HT-29 (cell line): ENCODE measurements at places on chromosomes 3 and 15.
A peak's percentile ranks its signal among the peaks of the same experiment; 100 is the strongest.

DNA sequence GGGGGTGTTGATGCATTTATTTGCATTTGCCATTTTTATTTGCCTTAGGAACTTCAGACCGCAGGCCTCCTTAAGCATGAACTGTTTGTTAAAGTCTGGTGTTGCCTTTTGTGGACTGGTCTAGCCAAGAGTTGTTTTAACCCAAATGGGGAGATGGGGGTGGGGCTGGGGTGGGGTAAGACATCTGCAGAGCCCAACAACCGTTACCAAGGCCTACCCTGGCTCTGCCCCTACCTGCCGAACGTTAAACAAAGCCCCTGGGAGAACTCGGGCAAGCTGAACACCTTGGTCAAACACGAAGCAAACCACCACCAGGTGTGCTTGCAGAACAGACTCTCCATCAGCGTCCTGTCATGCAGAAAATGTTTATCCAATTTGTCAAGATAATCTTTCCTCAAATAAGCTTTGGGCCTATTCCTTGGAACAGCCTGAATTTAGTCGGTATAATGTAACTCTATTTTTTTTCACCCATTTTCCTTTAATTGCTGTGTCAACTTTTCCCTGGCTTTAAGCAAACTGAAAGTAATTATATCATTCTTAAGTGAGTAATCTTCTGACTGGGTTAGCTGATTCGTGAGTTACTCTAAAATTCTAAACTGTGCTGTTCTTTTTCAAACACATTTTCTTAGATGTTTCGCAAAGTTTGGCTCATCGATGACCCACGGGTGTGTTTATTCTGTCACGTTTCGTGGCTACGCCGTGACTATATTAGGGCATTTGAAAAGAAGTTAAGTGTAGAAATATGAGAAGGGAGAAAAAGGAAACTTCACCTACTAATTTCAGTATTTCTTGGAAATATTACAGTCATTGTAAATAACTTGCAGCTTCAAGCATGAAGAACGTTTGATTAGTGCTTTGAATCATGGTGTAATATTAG, 127.6 kb downstream of the SOX2 start:
- DNase-seq: peak; percentile 39

DNA sequence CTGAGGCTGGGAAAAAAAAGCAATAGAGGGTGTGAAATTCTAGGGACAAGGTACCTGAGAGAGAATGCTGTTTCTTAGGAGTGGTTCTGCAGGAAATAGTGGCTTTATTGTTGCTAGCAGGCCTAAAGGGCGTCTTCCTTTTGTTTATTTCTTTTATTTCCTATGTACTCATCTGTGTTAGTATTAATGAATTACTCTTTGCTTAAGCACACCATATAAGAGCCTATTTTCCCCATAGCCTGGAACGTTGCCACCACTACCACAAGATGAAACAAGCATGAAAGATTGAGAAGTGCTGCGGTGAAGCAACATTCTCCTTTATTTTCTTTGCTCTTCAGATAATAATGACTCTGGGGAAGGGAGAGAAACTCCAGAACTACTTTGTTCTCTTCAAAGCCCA, 21.3 kb upstream of the GOLIM4 start:
- DNase-seq: no peak

DNA sequence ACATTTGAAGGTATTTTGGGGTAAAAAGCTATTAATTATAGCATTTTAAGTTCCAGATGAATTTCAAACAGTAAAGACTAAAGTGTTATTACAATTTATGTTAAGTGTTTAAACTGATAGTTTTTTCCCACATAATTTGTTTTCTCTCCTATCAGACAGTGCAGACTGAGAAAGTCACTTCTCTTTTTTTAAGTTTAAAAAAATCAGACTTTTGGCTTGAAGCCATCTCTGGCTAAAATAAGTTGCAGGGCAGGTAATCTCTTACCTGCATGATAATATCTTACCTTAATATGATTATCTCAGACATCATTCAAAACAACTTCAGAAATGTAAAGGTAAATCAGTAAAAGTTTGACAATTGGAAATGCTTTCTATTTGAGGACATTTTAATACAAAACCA, 21.5 kb upstream of the RAB6B start:
- no peak for DNase-seq

DNA sequence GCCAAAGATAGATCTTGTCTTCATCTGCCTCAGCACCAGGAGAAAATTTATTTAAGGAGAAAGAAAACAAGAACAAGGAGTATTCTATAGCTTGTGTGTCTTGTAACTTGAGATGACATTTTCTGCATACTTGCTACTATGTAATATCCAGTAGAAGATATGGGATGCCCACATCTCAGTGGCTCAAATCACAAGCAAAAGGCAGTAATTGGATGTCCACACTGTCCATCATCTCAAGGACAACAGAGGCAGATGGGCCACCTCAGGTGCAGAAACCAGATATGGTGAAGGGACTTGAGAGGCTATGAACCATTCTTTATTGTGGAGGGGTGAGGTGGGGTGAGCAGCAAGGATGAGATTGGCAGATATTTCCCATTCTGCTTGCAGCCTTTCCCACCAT, 309.0 kb downstream of the GBE1 start:
- no peak for DNase-seq

DNA sequence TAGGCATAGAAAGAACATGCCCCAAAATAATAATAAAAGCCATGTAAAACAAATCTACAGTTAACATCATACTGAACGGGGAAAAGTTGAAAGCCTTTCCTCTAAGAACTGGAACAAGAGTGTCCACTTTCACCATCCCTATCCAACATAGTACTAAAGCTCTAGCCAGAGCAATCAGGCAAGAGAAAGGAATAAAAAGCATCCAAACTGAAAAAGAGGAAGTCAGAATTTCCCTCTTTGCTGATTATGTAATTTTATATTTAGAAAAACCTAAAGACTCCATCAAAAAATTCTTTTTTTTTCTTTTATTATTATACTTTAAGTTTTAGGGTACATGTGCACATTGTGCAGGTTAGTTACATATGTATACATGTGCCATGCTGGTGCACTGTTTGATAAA, 661.6 kb upstream of the CBLB start:
- DNase-seq: no peak

DNA sequence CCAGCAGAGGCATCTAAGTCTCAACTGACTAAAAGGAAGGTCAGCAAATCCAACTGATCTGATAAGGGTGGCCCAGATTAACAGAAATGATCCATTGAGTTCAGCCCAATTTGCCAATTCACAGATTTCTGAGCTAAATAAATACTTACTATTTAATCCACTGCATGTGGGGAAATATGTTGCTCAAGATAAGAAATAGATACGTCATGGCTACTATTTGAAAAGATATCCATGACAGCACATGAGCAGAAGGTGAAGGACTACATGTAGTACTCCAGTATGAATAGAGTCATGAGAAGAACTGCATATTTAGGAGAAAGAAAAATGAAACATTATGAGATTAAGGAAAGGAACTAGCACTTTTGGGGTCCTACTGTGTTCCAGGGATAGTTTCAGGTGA, 332.4 kb downstream of the ARPP21 start:
- DNase-seq: no peak

- no peak for DNase-seq
Observed at GRCh38 chr3:152942366-152942765, 107.4 kb downstream of the P2RY1 start.

DNA sequence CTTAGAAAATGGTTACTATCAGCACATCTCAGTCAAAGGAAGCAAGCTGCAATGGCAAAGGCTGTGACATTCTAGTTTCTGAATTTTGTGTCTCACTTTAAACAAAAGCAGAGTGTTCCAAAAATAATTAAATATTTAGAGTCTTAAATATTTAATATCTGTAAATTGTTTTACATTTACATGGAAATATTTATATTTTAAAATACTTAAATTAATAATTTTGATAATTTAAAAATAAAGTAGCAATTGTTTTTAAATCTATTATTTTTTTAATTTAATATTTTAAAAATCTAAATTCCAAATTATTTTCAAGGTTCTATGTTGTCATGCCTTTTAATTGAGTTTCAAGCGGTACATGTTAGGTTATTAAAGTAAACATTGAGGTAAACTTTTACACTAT, 843.1 kb downstream of the ROBO1 start:
- DNase-seq: no peak

DNA sequence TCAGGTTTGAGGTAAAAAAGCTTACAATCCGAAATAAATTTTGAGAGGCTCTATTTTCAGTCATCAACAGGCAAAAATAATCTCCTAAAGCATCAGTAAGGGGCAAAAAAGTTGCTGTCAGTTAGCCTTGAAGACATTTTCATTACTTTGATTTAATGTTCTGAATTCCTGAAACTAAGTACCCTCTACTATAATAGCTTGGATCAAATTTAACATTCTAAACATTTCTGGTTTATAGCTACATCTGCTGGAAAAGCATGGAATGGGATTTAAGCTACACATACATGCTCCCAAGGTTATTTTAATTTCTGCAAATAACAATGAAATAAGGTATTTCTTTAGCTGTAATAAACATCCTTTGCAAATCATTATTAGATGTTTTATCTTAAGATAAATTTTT, 245.4 kb downstream of the ULK4 start:
- DNase-seq: peak; percentile 6

- DNase-seq: no peak
Observed at GRCh38 chr3:185716436-185717108, 108.3 kb downstream of the IGF2BP2 start.

- DNase-seq: no peak
Observed at GRCh38 chr3:7305561-7305960, 444.6 kb downstream of the GRM7 start.

DNA sequence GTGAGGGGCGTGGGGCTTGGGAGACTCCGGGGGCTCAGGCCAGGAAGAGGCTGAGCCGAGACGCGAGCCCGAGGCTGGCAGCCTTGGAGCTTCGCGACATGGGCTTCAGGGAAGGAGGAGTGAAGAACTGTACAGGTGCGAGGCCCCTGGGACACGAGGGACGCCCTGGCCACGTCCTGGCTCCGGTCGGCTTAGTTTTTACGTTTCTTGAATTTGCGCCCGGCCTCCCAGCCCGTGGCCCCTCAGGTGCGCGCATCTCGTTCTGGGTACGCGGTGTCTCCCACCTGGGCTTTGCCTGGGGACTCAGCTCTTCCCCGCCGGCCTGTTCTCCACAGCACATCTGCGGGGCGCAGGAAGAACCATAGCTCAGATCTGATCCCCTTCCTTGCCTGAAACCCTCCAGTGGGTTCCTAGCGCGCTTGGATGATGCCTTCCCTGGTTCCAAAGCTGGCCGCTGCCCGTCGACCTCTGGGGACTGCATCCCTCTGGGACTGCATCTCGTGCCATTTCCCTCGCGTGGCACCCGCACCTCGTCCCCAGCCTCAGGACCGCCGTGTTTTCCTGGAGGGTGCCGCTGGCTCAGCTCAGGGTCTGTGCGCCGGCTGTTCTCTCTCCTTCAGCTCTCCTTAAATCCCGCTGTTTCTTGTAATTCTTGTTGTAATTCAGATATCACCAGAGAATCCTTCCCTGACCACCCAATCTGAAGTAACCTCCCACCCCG, 614 bp downstream of the CHCHD6 start:
- no peak for DNase-seq

- no peak for DNase-seq
Observed at GRCh38 chr15:42163291-42163690, 6.9 kb upstream of the PLA2G4F start.

DNA sequence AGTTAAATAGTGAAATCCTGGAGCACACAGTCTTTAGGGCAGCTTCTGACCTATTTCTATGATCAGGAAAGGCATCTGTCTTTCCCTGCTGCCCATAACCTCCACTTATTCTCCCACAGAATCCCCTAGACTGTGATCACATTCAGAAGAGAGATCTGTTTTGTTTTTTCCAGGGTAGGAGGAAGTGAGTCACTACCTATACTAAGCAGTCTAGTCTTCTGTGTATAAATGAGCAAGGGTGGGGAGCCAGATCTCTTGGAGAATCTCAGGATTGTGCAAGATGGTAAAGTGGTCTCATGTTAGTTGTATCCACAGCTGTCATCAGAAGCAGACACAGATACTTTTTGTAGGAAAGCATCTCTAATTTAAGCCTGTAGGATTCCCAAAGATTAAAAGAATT, 11.8 kb upstream of the FBXO22 start:
- DNase-seq: peak; percentile 14

GRCh38 chr3:30180310-30181177, 425.9 kb upstream of the TGFBR2 start:
- DNase-seq: no peak

GRCh38 chr3:159029306-159030026, 227.6 kb downstream of the MFSD1 start:
- no peak for DNase-seq

GRCh38 chr15:75045332-75046015, 22.1 kb downstream of the PPCDC start:
- no peak for DNase-seq

- no peak for DNase-seq
Observed at GRCh38 chr15:44243141-44243540, 45.4 kb upstream of the GOLM2 start.

GRCh38 chr15:53974813-53975212, 3.4 kb upstream of the UNC13C start:
- no peak for DNase-seq

- DNase-seq: no peak
Observed at GRCh38 chr3:14362890-14363289, 39.5 kb upstream of the SLC6A6 start.

DNA sequence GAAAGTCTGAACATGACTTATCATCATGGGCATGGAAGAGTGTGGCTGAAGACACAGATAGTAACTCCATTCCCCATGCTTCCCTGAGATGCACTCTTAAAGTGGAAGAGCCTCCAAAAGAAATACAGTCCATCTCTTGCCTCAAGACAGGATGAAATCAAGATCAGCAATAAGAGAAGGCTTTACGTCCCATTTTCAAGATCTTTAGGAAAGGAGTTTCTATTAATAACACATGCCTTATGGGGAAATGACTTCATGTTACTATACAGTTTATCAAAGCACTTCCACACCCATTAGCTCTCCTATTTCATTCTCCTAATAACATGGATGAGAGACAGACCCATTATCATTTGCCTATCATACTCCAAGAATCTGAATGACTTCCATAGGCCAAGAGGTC, 6.1 kb upstream of the KBTBD12 start:
- DNase-seq: no peak

DNA sequence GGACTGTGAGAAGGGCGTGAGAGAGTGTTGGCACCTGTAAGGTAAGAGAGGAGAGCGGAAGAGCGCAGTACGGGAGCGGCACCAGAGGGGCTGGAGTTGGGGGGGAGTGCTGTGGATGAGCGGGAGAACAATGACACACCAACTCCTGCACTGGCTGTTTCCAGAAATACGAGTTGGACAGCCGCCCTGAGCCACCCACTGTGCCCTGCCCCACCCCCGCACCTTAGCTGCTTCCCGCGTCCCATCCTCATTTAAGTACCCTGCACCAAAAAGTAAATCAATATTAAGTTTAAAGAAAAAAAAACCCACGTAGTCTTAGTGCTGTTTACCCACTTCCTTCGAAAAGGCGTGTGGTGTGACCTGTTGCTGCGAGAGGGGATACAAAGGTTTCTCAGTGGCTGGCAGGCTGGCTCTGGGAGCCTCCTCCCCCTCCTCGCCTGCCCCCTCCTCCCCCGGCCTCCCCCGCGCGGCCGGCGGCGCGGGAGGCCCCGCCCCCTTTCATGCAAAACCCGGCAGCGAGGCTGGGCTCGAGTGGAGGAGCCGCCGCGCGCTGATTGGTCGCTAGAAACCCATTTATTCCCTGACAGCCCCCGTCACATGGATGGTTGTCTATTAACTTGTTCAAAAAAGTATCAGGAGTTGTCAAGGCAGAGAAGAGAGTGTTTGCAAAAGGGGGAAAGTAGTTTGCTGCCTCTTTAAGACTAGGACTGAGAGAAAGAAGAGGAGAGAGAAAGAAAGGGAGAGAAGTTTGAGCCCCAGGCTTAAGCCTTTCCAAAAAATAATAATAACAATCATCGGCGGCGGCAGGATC, at the start of gene SOX2:
TSS of gene SOX2 (plus strand) at position 601 of the 811 bp plus-strand sequence. CDS start 436 bp downstream, outside the sequence.
- peak; percentile 45 for DNase-seq

- DNase-seq: no peak
Observed at GRCh38 chr3:184718431-184718830, 6.6 kb upstream of the MAGEF1 start.
